AG08396 (cell line): ENCODE measurements at places on chromosomes 12 and 14.

DNA sequence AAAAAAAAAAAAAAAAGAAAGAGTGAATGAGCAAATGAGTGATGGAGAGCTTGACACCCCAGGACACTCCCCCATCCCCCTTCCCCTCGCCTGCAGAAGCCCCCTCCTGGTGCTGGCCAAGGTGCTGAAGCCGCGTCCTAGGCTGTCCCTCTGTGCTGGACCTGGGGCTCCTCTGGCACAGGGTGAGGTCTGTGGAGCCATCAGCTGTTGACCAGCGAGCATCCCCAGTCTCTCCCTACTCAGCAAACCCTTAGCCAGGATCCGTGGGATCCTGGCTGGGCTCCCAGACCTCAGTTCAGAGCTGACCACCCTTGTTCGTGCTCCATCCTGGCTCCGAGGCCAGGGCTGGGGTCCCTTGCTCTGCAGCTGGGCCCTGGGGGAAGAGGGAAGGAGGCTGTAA, 5.4 kb upstream of the KIF26A start:
- no peak for DNase-seq

GRCh38 chr14:36442824-36443241, 77.2 kb downstream of the NKX2-1 start:
- DNase-seq: no peak

DNA sequence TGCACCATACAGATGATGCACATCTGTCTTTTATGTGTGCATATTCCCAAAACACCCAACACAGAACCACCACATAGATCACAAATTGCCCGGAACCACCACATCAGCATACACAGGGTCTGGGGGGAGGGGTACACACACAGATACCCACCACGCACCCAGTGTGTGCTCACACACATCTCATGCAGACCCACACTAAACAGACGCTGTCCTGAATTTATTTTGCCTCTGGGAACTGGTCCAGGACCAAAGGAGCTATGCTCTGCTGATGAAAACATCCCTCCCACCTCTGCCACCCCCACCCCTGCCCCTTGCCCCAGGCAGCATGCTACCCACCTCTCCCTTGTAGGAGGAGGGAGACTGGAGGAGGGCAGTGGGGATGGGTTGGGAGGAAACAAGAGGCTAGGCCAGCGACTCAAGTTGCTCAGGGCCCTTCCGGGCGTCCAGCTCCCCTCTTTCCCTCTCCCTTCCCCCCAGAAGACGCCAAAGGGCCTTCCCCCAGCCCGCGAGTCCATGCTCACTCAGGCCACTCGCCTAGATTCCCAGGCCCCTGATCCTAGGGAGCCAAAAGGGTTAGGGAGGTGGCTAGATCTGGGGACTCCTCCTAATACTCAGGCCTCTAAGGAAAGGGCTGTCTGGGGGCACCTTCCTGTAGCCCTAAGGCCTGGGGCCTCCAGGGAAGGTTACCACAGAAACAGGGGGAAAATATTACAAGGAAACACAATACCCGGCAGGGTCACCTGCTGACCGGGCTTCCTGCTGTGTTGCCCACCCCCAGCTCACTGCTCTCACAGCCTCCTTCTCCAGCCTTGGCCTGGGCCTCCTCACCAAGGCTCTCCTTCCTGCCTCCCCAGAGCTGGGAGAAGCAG, 3.1 kb downstream of the HDAC7 start:
- DNase-seq: no peak

GRCh38 chr12:62898526-62898925, 36.4 kb downstream of the PPM1H start:
- DNase-seq: no peak

GRCh38 chr14:34147461-34147860, 196.6 kb upstream of the EGLN3 start:
- no peak for DNase-seq

DNA sequence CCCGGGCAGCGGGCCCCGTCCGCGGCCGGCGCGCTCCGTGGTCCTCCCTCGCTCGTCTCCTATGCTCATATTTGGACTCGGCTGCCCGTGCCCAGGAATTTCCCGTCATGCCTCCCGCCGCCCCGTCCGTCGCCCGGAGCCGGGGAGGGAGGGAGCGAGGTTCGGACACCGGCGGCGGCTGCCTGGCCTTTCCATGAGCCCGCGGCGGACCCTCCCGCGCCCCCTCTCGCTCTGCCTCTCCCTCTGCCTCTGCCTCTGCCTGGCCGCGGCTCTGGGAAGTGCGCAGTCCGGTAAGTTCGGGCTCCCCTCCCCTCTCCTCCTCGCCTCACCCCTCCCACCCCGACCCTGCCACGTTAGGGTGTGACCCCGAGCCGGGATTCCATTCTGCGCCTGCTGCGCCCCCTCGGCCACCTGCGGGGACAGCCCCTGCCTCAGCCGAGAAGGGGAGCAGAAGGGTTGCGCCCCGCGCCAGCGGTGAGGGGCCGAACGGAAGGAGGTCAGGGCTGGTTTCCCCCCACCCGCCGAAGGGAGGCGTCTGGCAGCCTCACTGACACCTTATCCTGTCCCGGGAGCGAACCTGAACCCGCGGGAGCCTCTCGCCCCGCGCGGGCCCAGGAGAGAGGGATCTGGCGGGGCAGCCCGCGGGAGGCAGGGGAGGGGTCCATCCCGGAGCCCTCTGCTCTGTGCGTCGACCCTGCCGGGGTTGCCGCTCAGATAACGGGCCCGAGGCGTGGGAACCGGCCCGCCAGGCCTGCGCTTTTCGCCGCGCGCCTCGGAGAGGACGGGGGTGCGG, at the start of gene MSRB3:
Gene MSRB3 (plus strand): TSS at position 108 of the 793 bp plus-strand sequence. CDS start 29,897 bp downstream, outside the sequence.
- peak; percentile 92 for DNase-seq

DNA sequence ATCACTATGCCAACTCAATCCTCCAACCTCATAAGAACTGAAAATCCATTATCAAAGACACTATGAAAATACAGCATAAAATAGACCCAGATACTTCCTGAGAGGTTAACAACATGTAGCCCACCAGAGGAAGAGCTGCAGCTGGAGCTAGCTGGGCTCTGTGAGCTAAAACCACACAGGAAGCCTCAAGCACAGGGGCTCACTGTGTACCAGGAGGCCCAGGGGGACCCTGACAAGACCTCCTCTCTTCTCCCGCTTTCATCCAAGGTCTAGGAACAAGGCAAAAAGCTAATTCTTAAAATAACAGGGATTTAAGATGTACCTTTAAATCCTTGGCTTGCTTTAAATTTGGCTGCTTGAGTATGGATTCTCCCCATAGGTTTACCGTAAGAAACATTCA, 53.6 kb downstream of the EIF2S3B start:
- DNase-seq: no peak

GRCh38 chr12:23335593-23335992, 613.9 kb downstream of the SOX5 start:
- no peak for DNase-seq

- no peak for DNase-seq
Measured at GRCh38 chr12:115472852-115473251, 788.9 kb upstream of the TBX3 start.

DNA sequence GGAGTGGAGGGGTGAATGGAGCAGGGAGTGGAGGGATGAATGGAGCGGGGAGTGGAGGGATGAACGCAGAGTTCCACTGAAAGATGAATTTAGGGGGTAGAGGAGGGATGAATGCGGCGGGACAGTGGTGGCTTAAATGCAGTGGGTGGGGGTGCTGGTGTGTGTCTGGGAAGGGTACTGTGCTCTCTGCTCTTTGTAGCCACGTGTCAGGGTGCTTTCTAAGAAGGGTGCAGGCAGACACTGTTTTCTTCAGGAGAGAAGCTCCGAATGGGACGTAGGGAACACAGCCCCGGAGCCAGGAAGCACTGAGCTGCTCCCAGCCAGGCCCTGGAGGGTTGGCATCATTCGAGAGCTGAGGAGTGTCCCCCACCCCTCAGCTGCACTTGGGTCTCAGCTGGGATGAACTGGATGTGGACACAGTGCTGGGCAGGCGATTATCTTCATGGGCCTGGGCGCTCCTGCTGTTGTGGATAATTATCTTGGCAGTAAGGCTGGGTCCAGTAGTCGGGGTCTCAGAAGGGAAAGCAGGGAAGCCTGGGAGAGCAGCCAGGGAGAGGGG, 9.5 kb upstream of the CEP170B start:
- no peak for DNase-seq

DNA sequence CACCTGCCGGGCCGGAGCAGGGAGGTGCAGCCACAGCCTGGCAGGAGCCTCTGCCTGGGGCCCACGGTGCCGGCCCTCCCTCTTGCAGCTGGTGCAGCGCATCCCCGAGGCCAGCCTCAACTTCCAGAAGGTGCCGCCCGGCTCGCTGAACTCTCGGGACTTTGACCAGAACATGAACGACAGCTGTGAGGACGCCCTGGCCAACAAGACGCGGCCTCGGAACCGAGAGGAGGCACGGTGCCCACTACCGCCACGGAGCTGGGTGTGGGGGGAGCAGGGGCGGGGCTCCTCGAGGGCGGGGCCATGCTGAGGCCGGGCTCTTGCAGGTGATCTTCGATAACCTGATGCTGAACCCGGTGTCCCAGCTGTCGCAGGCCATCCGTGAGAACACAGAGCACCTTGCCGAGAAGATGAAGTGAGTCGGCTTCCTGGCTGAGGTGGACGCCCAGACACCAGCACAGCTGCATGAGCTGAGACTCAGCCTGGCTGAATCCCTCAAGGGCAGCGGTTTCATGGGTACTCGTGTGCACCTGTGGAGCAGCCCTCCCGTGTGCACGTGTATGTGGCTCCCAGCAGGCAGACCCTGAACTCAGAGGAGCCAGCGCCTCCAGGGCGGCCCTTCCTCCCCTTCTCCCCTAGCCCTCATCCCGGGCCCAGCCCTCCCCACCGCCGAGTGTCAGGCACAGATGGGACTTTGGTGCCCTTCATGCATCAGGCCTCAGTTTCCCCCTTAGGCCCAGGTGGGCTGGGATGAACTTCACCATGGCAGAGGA, 28.6 kb downstream of the CEP170B start:
- no peak for DNase-seq

DNA sequence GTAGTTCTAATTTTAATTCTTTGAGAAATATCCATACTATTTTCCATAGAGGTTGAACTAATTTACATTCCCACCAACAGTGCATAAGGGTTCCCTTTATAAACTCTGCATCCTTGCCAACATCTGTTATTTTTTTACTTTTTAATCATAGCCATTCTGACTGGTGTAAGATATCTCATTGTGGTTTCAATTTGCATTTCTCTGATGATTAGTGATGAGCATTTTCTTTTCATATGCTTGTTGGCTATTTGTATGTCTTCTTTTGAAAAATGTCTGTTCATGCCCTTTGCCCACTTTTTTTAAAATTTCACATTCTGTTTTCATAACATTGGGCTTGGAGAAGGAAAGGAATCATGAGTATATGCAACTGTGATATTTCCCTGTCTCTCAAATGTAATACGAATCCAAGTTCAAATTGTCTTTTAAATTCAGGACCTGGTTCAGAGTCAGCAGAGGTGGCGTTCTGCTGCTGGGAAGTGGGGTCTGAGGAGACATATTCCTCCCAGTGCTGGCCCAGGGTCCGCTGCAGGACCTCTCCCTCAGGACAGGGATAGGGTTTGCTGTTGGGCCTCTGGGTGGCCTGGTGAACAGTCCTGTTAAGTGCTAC, 81.2 kb upstream of the ETV6 start:
- no peak for DNase-seq

GRCh38 chr12:89350260-89350629, 2.1 kb downstream of the DUSP6 start:
- DNase-seq: no peak

GRCh38 chr14:60222820-60223219, 26.2 kb upstream of the PPM1A start:
- no peak for DNase-seq

- DNase-seq: no peak
Measured at GRCh38 chr12:50065726-50066310, 8.4 kb downstream of the ASIC1 start.

- DNase-seq: no peak
Measured at GRCh38 chr14:93804654-93805053, 16.4 kb upstream of the PRIMA1 start.

DNA sequence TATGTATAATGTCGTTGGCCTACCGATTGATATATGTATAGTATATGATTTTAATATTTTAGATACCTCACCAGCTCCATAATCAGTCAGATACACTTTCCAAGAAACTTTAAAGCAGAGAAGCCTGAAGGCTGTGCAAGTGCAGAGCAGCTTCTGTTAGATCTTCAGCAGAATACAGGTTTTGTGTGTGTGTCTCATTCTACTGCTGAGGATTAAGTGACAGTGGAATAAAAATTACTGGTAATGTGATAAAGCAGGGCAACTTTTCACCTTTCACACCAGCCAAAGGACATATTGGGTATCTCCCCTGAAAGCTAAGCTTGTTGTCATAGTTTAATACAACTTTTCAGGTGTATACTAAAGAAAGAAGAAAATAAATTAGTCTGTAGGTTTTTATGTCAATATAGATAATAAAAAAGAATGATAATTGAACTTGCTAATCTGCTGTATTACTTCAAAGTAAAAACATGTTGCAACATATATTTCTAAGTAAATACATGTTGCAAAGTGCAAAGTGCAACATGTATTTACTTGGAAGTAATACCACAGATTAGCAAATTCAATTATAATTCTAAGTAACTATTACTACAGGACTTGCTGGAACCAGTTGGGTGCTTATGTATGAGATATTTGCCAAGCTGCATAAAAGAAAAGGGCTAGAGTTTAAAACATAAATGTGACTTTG, 128.3 kb downstream of the SLC16A7 start:
- no peak for DNase-seq

DNA sequence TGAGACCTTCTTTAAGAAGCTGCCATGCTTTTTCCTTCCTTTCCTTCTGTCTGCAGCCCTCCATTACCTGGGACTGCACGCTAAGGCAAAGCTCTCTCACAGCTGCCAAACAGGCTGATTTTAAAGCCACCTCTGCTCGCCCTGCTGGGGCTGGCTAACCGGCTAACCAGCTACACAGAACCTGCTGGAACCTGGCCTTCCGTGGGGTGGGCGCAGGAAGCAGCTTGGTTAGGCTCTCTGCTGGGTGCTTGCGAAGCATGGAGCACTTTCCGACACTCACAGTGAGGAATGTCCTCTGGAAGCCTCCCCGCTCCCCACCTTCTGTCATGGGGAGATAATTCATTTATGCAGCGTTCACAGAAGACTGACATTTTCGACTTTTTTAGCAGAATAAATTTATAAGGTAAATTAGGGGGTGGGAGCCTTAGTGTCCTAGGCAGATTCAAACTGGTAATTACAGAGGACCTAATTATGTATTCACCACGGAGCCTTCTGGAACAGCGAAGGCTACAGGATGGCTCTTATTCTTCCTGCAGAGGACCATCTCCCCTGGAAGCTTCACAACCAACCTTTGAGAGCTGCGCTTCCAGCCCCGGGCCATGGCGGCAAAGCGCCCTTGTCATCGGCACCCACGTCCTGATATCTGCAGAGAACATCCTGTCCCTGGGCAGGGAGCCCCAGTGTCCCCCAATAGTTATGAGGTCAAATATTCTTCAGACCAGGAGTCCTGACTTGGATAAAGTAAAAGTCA, 12.4 kb upstream of the BCL11B start:
- DNase-seq: no peak

- peak; percentile 43 for DNase-seq
Measured at GRCh38 chr12:101021911-101022388, 188.1 kb downstream of the SLC5A8 start.

GRCh38 chr12:3278681-3279414, 201.7 kb downstream of the TSPAN9 start:
- DNase-seq: peak; percentile 33

- DNase-seq: no peak
Measured at GRCh38 chr14:100887728-100888335, 15.7 kb downstream of the RTL1 start.
